ENCODE measurements at places on chromosomes 4 and X.
A peak's percentile ranks its signal among the peaks of the same experiment; 100 is the strongest.

- DNase-seq, result no peak
These were observed 46.1 kb downstream of the DCX start for GRCh38 chrX:111365770-111366325.

DNA sequence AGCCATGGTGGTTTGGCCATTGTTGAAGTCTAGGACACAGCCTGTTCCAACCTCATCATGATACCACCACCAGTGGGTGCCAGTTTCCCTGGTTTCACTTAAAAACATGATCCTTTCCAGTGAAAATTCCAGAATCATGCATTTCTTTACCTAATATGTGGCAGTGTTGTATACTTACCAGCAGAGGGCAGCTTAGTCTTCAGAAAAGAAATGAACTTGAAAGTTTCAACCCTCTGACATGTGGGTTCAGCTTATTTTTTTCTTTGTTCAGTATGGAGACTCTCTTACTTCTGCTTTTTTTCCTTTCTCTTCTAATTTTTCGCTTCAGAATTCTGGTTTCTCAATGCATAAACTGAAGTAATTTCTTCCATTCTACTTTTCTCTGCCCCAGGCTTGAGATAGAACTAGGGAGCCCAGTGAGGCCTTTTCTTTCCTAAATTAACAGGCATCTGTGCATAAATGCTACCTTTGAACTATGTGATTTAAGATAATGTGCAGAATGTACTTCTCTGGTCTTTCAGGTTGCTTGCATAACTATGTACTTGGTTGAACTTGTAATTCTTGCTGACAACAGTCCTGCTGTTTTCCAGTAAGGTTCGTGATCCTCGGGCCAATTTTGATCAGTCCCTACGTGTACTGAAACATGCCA, 10.7 kb downstream of the LIAS start:
- DNase-seq, result peak; percentile 88

- no peak for DNase-seq
These were observed 74.4 kb downstream of the ARHGEF38 start for GRCh38 chr4:105626846-105627245.

DNA sequence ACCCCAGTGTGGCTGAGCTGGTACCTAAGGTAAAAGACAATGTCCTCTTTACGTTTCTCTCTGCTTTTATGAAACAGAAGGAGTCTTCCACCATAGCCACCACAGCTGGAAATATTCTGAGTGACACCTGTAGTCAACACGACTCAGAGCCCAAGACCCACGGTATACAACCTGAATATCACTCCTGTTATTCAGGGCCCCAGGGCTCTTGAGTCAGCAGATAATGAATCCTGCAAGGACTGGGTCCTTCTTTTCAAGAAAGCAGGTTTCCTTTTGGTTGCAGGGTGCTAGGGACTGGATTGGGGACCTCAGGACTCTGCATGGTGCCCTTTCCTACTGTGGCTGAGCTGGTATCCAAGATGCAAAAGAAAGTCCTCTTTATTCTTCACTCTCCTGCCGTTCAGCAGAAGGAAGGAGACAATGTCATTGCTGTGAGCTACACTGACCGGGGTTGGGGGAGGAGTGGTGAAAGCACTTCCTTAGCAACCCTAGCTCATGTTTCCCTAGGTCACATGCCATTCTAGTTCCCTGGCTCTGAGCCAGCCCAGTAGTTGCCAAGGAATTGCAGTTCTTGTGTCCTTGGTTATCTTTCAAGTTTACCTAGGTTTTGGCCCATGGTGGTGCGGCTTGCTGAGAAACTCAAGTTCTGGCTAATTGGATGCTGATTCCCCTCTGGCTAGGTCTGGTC, 23.7 kb upstream of the UNC5C start:
- no peak for DNase-seq

- DNase-seq, result no peak
These were observed 1.6 kb upstream of the PCDH18 start for GRCh38 chr4:137533855-137534254.

DNA sequence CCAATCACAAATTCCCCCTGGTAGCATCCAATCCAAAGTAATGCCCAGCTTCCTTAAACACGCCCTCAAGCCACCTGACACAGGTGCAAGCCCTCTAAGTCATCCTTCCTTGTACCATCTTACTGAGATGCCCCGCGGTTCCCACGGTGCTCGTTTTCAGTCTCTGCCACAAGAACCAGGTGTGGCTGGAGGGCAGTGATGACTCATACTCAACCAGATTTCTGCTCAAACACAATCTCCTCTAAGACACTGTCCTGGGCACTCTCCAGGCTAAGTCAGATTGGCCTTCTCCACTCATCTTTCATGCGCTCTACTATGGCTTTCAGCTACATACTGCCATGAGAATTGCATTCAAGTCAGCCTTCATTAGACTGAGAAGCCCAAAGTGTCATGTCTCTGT, 3.5 kb downstream of the SH3KBP1 start:
- DNase-seq, result no peak

GRCh38 chr4:130021706-130022105, 925.8 kb downstream of the C4orf33 start:
- no peak for DNase-seq

DNA sequence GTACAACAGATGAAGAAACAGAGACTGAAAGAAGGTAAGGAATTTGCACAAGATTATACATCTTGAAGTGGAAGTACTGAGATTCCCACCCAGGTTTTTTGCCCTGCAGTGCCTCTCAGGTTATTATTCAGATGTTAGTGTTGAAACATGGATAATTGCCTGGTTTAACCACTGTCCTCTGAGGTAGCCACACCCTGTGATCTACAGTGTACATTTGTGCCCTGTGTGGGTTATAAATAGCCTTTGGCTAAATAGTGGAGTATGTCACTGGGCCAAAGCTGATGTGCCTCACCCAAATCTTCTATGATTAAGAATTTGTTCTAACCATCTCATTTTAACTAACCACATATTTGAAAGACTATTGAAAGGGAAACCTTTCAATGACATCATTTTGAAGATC, 5.4 kb upstream of the ASB5 start:
- peak; percentile 76 for DNase-seq

GRCh38 chr4:56301181-56301996, 85.9 kb downstream of the AASDH start:
- peak; percentile 88 for DNase-seq

DNA sequence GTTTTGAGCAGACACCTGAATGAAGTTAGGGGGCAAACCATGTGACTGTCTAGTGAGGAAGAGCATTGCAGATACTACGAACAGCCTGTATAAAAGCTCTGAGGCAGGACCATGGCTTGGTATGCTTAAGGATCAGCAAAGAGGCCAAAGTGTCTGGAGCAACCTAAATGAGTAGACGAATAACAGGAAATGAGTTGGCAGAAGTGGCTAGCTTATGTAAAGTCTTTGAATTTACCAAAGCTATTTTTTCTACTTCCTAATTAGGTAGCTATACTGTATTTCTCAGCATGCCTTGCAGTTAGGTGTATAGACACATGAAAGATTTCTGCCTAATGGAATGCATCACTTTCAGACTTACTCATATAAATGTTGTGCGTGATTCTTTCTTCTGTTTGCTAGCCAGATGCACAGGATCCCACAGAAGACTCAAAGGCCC, 9.3 kb upstream of the GPRIN3 start:
- peak; percentile 54 for DNase-seq

DNA sequence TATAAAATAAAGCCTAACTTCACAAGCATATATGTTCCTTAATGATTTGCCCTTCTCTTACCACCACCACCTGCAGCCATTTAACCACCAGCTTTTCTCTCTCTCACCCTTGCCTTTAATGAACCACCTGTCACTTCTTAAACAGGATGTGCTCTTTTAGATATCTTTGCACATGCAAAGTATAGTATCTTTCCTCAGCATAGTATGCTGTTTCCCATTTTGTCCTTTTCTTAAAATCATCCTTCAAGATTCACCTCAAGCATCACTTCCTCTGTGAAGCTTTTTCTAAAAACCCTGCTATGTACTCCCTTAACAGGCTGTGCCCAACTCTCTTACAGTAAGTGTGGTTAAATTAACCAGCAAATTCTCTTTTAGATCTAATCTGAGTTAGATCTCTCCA, 8.2 kb upstream of the CNOT6L start:
- no peak for DNase-seq

GRCh38 chr4:2733844-2734574, 22.1 kb downstream of the TNIP2 start:
- DNase-seq, result no peak

- DNase-seq, result peak; percentile 34
These were observed 118.7 kb upstream of the PRPS2 start for GRCh38 chrX:12672367-12673106.

- no peak for DNase-seq
These were observed 244.4 kb upstream of the NDST4 start for GRCh38 chr4:115357776-115358175.

DNA sequence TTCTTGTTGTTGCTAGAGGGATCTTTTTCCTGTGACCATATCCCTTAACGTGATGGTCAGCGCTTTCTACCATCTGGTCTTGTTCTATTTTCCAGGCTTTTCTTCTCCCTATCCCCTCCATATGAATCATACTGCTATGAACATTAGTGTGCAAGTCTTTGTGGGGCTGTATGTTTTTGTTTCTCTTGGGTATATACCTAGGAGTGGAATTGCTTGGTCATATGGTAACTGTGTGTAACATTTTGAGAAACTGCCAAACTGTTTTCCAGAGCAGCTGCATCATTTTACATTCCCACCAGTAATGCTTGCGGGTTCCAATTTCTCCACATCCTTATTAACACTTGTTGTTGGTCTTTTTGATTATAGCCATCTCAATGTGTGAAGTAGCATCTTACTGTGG, 121.4 kb downstream of the SPRY1 start:
- DNase-seq, result no peak

DNA sequence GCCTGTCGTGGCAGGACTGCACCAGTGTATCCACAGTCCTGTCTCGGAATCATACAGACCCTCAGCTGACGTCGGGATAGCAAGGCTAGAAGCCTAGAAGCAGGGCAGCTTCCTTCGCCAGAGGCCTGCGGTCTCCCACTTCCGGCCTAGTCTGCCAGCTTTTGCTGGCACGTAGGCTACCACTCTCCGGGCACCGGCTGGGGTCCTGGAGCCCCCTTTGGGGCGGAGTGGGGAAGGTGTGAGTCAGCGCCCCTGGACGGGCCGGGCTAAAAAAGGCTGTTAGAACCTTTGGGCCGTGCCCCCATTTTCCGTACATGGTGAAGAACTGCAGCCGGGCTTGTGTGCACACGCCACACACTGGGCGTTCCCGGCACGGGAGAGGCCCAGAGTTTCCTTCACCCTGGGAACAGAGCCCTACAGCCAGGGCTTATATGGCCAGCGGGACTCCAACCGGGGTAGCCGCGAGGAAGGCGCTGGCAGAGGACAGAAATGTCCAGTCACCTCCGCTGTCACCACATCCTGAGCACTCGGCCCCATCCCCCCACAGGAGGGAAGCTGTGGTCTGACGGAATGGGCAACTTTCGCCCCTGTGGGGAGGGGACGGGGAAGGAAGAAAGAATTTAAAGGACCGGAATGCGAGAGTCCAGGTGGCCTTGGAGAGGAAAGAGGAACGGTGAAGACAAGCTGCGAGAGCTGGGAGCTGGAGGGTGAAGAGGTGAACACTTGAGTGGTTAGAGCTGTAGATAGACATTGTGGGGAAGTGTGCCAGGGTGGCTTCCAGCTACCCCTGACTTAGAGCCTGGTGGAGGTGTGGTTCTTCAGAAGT, 4.6 kb downstream of the MAGIX start:
- DNase-seq, result peak; percentile 85

DNA sequence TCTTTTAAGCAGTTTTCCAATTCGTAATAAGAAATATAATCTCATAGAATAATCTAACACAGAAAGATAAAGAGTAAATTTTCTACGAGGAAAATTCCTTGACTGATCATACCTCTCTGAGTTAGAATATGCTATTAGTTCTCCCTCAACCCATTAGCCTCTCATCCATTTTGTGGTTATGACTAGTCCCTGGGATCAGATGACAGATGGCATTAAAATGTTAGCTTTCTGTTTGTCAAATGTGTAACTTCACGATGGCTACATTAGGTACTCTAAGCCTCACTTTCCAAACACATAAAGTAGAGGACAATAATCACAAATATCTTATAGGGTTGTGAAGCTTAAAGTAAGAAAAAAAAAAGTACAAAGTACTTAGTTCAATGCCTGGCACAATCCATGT, 112.2 kb downstream of the ZAR1 start:
- peak; percentile 76 for DNase-seq

- peak; percentile 70 for DNase-seq
These were observed 198.8 kb upstream of the FAT4 start for GRCh38 chr4:125115941-125116340.

DNA sequence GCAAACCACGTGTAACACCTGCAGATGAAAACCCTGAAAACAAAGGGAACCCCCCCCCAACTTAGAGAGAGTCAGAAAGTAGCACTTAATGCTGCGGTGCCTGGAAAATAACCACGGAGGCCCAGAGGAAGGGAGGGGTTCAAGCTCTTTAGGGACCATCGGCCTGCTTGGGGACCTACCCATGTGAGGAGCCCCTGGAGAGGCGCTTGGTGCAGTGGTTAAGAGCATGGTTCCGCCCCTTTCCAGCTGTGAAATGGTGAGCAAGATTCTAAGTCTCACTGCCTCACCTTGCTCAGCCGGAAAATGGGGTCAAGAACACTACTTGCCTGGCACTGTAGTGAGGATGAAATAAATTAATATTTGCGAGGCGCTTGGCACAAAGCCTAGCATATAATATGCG, 13.8 kb downstream of the SLC25A5 start:
- DNase-seq, result no peak

- DNase-seq, result no peak
These were observed 23.5 kb downstream of the NDP start for GRCh38 chrX:43949669-43950068.

DNA sequence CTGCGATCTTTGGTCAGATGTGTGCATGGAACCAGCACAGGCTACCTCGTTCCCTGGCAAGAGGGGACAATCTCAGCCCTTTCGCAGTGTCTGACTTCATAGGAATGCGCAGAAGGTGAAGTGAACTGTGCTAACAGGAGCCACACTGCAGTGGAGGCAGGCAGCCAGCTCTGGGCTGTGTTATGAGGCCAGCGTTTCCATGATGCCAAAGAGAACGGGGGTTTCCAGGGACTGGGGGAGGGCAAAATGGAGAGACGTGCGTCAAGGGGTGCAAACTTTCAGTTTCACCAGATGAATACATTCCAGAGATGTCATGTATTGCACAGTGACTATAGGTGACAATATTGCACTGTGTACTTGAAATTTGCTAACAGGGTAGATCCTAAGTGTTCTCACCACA, 30.4 kb downstream of the CLDN34 start:
- DNase-seq, result no peak

Data from EH (cell line).